NCI-H82 (cell line): ENCODE measurements at places on chromosomes 16 and 17.

DNA sequence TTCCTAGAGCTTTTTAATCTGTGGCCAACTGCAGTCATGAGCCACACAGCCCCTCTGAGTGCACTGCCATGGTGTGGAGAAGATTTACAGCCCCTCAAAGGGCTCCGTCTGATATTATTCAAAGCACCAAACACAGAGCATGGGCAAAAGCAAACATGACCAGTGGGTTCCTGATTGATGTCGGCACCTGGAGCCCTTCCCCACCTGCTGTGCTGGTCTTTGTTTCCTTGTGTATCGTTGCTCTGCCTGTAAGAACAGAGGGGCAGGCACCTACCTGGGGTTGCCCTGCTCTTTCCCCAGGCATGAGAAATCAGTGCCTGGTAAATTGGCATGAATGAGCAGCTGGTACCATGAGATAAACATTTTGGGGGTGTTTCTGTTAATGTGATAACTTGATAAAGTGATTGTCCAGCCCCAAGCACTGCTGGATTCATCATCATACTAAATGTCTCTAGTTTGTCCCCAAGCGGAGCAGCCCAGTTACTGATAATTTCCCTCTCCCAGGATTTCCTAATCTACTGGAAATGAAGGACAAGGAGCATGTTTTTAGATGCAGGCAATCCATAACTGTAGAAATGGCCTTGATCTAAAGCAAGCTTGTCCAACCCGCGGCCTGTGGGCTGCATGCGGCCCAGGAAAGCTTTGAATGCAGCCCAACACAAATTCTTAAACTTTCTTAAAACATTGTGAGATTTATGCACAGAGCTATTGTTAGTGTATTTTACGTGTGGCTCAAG is 5.0 kb upstream of the SPIRE2 start:
- no peak for DNase-seq

DNA sequence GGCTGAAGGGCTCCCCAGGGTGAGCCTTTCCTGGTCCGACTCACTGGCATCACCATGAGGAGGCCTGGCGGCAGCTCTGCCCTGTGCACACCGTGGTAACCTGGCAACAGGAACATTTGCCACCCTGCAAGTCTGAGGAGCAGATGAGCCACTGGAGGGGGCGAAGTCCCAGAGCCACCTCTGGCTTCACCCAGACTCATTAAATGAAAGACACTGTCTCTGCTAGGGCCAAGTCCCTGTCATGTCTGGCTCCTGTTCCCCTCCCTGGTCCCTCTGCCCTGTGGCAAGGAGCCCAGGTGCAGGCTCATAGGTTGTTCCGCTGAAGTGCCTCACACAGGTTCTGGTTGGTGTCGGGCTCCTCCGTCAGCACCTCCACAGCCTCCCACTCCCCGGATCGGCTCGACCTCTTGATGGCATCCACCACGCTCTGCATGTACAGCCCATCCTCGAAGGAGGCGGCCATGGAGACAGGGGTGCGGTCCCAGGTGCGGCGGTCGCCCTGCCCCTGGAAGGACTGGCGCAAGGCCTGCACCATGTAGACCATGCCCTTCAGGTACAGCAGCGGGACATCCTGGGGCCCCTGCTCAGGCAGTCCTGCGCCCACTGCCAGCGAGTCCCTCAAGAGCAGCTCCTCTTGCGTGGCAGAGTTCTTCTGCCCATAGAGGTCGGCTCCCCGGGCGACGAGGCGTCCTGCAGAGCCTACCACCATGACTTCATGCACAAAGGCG is 8.4 kb downstream of the C16orf86 start:
- DNase-seq, result no peak

DNA sequence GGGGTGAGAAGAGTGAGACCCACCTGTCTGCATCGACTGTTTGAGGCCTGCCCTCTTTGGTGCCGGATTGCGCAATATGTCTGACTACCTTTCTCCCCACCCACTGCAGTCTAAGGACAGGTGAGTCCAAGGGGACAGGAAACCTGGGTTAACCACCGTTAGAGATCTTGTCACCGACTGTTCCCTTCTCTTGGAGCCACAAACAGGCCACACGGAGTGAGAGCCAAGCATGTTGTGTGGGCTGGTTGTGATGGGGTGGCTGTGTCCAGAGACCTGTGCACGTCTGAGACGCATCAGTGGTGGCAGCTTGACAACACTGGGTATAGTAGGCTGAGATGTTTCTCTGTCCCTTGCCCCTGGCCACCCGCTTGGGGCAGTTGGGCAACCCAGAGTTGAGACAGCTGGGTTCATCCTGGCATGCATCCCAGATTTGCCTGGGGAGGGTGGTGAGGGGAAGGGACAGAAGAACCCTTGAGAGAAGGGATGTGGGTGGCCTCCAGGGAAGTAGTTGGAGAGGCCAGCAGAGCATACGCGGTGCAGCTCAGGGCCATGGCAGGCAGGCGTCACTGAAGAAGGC is 21.4 kb downstream of the MPRIP start:
- DNase-seq, result no peak

DNA sequence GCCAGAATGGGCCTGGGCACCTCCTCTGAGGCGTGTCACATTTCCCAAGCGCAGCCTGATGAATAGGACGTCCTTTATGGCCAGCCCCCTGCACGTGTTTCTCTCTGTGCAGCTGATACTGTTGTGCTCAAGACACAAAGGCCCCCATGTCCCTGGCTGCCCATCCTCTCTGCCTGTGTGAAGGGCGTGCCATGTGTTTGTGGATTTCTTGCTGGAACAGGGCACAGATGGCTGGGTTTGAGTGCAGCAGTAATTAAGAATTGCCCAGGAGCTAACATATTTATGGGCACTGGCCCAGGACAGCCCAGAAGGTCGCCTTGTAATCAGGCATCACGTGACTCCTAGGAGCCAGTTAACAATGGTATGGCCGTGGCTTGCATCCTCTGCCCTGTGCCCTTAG is 181.1 kb downstream of the CCDC182 start:
- DNase-seq, result peak; percentile 72

DNA sequence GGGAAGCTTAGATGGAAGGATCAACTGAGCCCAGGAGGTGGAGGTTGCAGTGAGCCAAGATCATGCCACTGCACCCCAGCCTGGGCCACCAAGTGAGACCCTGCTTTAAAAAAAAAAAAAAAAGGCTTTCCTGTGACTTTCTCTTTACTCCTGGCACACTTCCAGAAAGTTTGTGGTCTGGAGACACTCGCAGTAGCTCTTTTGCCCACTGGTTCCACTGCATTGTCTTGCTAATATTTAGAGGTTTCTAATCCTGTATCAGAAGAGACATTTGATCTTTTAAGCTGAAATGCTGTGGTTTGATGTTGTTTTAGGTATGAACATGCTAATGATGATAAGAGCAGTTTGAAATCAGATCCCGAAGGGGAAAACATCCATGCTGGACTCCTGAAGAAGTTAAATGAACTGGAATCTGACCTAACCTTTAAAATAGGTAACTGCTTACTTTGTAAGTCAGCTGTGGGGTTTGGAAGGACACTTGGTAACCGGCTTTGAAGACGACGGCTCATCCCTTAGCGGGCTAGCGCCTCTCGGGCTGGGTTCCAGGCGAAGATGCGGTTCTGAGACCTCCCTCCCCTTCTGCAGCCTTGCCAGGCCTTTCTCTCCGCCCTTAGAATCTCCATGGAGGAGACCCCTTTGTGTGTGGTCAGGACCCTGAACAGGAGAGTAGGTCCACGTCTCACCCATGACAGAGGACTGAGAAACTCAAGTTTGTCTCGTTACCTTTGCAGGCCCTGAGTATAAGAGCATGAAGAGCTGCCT is 23.1 kb downstream of the NTAN1 start:
- no peak for DNase-seq

DNA sequence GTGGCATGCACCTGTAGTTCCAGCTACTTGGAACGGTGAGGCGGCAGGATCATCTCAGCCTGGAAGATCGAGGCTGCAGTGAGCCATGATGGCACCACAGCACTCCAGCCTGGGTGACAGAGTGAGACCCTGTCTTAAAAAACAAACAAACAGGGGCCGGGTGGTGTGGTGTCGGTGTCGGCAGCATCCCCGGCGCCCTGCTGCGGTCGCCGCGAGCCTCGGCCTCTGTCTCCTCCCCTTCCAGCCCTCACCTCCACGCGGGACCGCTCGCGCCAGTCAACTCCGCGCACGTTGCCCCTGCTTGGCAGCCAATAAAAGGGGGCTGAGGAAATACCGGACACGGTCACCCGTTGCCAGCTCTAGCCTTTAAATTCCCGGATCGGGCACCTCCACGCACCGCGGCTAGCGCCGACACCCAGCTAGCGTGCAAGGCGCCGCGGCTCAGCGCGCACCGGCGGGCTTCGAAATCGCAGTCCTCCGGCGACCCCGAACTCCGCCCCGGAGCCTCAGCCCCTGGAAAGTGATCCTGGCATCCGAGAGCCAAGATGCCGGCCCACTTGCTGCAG is 204.7 kb downstream of the CDRT15L2 start:
- no peak for DNase-seq

DNA sequence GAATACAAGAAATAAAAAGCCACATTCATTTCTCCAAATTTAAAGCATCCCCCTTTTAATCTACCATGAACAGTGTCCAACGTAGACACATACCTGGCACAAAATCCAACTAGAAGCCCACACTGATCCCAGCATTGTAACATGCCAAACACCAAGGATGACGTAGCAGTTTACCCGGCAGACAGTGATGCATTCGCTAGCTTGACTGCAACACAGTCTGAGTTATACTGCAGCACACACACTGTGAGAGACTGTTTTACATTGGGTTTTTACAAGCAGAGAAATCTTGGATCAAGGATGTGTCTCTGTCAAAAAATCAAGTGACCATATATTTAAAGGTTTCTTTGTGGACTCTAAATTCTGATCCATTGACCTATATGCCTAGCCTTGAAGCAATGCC is 74.5 kb upstream of the C17orf78 start:
- peak; percentile 25 for DNase-seq

DNA sequence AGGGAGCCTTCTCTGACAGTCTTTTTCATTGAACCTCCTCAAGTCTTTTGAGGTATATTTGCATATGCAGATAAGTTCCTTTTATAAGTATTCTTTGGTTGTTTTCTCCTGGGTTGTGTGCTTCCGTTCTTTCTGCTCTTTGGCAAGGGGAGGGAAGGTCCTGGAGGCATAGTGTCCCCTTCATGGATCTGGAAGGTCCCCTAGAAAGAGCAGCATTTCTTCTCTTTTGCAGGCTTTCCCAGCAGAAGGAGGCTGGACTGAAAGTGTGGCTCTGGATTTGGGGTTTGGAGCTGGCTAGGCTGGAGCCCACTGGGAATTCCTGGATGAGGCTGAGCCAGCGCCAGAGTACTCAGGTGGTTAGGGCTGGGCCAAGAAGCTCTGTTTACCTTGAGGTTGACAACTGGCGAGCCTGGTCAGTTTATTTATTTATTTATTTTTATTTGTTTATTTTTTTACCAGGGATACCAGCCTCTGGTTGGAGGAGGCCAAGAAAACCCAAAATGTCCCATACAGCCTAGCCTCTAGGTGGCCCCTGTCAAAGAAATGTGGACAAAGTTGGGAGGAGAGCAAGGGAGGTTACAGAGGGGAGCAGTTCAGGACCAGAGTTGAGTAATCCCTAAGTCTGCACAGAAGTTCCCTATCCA is 5.4 kb upstream of the TOP2A start:
- no peak for DNase-seq

DNA sequence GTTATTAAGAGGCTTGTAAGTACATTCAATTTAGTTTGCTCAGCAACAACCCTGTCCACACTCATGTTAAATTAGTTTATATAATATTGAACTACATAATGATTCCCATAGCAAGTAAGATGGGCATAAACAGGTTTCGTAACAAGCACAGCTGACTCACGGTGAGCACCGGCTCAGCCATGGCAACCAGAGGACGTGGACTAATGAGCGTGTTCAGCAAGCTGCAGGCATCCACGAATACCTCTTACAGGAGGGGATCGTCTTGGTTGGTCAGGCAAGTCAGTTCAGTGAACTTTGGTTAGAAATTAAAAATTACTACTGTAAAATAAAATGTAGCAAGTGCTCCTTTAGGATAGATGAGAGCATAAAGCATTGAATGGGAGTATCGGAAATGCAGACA is 58.4 kb downstream of the ELAC2 start:
- DNase-seq, result no peak

DNA sequence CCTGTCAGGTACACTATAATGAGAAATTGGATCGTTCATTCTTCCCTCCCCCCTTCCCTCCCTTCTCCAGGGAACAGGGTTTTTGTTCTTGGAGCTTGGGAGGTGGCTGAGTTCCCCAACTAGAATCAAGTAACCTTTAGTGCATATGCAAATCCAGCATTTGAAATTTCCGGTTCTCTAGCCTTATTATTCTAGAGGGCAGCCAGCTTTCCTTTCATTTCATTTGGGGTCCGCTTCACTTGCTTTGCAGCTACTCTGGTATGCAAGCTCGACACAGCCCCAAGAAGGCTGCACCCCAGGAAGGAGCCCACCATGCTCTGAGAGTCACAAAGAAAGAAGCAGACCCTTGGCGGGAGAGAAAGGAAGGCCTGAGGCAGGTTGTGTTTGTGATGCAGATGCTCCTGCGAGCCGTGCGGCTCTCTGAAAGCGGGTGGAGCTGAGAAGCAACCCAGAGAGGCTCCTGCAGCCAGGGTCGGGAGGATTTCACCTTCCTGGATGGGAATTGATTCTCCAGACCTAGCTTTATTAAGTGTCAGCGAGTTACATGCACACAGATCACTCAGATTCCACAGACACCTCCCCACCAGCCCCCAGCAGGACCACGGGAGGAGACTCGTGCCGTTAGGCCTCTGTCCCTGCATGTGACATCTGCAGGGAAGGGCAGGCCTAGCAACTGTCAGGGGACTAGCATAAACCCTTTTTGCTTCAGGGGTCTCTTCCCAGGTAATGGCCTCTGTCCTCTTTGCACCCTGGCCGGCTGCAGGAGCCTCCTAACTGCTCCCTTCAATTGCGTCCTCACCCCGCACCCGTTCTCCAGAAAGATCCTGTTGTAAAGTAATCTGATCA is 34.5 kb downstream of the PMM2 start:
- DNase-seq, result no peak

DNA sequence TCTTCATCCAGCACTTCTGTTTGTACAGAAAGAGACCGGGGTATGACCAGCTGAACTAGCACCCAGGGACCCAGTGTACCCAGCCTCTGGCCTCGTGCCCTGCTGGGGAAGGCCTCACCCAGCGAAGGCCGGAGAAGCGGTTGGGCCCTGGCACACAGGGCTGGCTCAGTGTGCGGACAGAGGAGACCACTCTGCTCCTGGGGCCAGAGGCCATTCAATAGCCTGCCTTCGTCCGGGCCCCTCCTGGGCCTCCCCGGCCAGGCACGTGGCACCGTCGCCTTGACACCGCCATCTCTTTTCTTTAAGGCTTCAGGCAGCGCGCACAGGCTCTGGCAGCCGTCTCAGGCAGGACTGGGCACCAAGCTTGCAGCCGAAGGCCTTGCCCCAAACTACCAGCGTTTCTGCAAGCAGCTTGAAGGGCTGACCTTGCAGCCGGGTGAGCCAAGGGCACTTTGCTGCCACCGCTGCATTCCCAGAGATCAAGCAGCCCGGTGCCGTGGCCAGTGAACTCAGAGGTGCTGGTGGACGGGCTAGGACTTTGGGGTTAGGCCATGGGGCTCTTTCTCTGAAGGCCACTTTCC is 8.0 kb downstream of the TAX1BP3 start:
- no peak for DNase-seq

- peak; percentile 4 for DNase-seq
Measured at GRCh38 chr16:72371307-72372086, 199.5 kb upstream of the PMFBP1 start.
